ENCODE measurements at places on chromosomes 4 and X. TPM values are rescaled to one million over a fixed set of nuclear protein-coding genes. Genes with fewer than 3 reads are reported as not detected.

DNA sequence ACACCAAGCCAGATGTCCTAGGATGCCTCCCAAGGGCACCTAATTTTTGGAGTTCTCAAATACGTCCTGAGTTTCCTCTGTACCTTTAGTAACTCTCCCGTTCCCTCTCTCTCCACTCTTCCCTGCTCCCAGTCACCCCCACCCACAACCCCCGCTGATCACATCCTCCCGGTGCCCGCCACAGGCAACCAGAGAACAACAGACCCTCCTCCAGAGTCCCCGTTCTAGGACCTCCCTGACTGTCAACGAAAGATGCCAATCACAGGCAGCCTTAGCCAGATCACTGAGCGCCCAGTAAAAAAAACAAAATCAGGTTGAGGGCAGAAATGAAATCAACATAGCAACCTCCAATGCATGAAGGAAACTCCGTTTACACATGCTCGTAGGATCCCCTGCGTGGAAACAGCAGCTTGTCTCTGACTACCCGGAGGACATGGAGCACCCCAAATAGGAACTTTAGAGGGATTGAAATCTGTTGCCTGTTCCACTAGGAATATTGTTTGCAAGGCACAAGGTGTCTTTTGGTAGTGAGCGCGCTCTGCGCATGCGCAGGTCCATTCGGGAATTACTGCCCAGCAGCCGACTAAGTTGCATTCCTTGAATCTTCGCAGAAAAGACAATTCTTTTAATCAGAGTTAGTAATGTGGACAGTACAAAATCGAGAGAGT, at the start of gene GABRB1:
Gene GABRB1 (plus strand): TSS at position 557 of the 668 bp plus-strand sequence.
- no peak for DNase-seq

- DNase-seq, result no peak
These were observed 254.2 kb downstream of the KCTD8 start for GRCh38 chr4:44194365-44194764.

Gene POLN
- 9.1 TPM for total RNA-seq

Gene SGMS2
- total RNA-seq, result 71.5 TPM

GRCh38 chrX:133250184-133251100, 32.3 kb upstream of the TFDP3 start:
- no peak for DNase-seq

- DNase-seq, result no peak
These were observed 83.9 kb upstream of the ARHGAP24 start for GRCh38 chr4:85391071-85391470.

DNA sequence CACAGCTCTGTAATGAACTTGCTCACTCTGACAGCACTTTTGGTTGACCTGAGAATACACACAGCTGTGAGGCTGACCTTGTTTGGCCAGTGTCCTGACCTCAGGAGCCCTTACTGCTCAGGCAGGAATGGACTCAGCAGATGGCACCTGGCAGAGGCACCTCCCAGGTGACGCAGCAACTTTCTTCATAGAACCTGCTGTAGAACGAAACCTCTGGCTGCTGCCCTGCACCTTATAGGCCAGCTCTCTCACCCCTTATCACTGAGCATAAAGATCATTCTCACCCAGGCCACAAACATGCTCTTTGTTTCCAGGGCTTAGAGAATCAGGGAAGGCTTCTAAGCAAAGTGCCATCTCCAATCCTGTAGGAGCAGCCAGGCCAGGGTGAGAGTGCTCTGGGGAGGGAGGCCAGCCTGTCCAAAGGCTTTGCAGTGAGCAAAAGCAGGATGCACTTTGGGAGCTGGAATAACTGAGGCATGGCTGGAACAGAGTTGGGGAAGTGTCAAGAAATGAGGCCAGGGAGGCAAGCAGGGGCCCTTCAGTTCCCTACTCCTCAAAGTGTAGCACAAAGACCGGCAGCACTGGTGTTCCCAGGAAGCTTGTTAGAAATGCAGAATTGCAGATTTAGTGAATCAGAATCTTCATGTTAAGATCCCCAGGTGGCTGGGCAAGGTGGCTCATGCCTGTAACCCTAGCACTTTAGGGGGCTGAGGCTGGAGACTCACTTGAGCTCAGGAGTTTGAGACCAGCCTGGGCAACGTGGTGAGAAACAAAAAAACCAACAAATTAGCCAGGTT, 13.3 kb upstream of the CENPU start:
- DNase-seq, result no peak

DNA sequence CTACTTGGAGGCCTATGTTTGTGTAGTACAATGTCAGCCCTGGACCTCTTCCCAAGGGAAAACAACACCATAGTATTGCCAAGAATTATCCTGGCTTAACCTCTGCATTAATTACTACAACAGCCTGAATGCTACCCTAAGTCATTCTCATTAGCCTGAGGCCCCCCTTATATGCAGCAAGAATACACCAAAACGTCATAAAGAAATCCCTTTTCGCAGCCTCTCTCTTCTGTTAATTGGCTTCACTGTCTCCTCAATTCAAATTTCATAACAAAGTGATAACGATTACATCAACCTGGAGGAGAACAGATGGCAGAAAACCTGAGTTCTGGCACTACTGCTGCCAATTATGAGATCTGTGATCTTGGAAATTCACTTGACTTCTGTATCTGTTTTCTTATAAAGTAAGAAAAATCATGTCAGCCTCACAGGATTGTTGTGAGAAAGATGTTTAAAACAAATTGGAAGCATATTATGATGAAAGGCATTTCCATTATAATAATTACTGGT, 1663.1 kb downstream of the STIM2 start:
- DNase-seq, result no peak

- no peak for DNase-seq
These were observed 50.1 kb upstream of the CLNK start for GRCh38 chr4:10734697-10735096.

DNA sequence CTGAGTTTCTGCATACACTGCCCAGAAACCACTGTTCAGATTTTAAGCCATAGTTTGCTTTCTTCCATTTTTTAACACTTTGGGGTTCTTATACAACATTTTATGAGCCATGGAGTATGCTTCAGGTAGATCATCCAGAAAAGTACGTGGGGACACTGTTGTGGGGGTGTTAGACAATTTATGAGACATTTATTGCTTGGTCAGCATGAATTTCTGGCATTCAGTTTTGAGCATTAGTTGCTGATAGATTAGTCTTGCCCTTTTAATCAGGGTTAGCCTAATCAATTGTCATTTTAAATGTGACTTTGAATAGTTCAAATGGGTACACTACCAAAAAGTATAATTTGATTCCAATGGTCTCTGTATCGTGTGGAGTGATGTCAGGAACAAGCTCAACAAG, 434.9 kb downstream of the GPM6A start:
- DNase-seq, result no peak

GRCh38 chrX:70087857-70088630, 25.8 kb downstream of the OTUD6A start:
- DNase-seq, result no peak

DNA sequence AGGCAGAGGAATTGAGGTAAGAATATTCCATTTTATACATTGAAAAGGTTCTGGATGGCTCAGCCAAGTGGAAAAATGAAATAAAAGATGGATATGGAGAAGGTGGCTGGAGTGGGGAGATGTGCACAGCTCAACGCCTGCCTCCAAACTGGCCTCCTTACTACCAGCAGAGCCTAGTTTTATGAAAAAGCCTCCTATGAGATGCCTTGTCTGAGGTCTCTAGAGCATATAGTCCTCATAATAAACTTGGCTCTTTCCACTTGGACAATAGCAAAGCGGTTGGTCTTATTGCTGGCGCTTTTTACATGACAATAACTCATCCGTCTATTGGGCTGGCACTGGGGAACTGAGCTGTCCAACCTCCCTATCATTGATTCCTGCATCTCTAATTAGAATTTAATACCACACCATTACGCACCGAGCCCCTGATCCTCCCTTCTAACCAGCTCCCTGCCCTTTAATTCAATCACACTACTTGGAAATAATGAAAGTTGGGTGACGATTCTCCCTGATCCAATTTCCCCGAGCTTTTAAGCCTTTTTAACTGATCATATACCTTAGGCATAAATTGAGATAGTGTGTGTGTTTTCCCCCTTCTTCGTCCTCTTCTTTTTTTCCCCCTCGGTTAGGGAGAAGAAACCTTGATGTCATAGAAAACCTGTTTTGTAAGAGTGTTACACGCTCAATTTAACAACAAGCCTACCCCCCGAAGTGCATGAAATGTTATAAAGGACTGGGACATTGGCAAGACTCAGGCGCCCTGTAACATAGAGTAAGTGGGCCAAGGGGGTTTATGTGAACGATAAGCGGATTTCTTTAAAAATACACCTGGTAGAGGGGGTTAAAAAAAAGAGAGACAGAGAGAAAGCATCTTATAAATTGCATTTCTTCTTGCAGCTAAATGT, at the start of gene PHOX2B:
Gene PHOX2B (minus strand): TSS at position 155 of the 905 bp plus-strand sequence. CDS start 115 bp downstream, at position 40.
- DNase-seq, result no peak

GRCh38 chrX:136086521-136086920, 60.8 kb upstream of the FHL1 start:
- no peak for DNase-seq

Gene SPIN2A
- total RNA-seq, result 2.3 TPM

GRCh38 chr4:40856277-40856839, 106.6 kb downstream of the NSUN7 start:
- DNase-seq, result no peak

GRCh38 chrX:119738742-119739141, 19.6 kb upstream of the SOWAHD start:
- no peak for DNase-seq

DNA sequence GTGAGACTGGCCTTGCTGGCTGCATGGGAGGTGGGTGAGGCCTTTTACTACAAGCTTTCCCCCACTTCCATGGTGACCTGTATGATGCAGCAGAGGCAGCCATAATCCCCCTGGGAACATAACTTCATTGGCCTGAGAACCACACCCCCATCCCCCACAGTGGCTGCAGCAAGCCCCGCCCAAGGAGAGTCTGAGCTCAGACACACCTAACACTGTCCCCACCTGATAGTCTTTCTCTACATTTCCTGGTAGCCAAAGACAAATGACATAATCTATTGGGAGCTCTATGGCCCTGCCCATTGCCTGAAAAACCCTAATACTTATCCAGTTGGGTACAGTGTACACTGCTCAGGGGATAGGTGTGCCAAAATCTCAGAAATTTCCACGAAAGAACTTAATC, 62.6 kb downstream of the GLUD2 start:
- no peak for DNase-seq

All from chondrocyte (in vitro differentiated cells).